ENCODE measurements at places on chromosomes 4 and X.
A peak's percentile ranks its signal among the peaks of the same experiment; 100 is the strongest.

- no peaks in the 10 kb centered on the region for H3K36me3 ChIP-seq
- H3K4me1 ChIP-seq, result peaks cover 9% of the 10 kb centered on the region
- no peaks in the 10 kb centered on the region for H3K27me3 ChIP-seq
- DNase-seq, result no peak
- H3K27ac ChIP-seq, result no peak overlapping the region
Observed at GRCh38 chr4:15659768-15660570, 4.8 kb upstream of the FBXL5 start.

DNA sequence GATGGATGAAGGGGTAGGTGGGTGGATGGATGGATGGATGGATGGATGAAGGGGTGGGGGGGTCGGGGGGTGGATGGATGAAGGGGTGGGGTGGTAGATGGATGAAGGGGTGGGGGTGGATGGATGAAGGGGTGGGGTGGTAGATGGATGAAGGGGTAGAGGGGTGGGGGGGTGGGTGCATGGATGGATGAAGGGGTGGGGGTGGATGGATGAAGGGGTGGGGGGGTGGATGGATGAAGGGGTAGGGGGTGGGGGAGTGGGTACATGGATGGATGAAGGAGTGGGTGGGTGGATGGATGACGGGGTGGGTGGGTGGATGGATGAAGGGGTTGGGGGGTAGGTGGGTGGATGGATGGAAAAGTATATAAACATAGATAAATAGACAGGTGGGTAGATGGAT, 74.2 kb downstream of the PRKX start:
- H3K4me3 ChIP-seq, result no peak overlapping the region
- H3K27ac ChIP-seq, result no peak overlapping the region
- peaks cover 12% of the 10 kb centered on the region for H3K36me3 ChIP-seq
- H3K4me1 ChIP-seq, result no peaks in the 10 kb centered on the region
- no peaks in the 10 kb centered on the region for H3K27me3 ChIP-seq

DNA sequence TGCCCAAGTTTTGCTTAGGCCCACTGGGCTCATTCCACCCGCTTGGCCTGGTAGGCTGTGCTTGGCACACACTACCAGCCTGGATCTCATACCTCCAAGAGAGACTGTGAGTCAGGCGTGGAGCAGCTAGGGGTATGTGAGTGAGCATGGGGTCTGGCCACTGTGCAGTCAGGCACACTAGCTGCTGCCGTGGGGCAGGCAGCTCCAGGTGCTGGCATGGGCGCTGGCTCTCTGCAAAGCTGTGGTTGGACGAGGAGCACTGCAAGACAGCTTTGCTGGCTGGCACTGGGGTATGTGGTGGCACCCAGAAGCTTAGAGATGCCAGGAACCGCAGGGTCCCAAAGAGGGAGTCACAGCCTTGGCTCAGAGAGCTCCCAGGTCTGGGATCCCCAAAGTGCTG, 377.8 kb downstream of the KCTD8 start:
- H3K4me1 ChIP-seq, result no peaks in the 10 kb centered on the region
- no peak overlapping the region for H3K27ac ChIP-seq
- no peaks in the 10 kb centered on the region for H3K36me3 ChIP-seq
- DNase-seq, result no peak
- no peaks in the 10 kb centered on the region for H3K27me3 ChIP-seq

DNA sequence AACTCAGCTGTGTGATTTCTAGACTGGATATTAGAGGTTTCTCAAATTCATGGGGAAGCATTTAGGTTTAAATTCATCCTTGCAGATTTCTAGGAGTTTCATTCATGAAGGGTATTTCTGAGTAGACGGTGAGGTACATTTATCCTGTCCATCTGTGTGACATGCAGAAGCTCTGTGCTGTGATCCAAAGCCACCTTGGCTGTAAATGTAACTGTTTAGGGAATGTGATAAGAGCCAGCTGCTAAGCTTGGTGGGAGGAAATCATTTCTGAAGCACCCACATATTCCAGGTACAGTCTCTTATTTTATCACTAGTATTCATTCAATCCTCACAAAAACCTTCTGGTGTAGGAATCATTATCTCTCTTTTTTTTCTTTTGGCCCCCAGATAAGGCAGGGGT, 8.7 kb upstream of the DCTD start:
- no peaks in the 10 kb centered on the region for H3K27me3 ChIP-seq
- no peak for DNase-seq
- H3K4me3 ChIP-seq, result no peak overlapping the region

- H3K27me3 ChIP-seq, result no peaks in the 10 kb centered on the region
- H3K36me3 ChIP-seq, result no peaks in the 10 kb centered on the region
- peaks cover 71% of the 10 kb centered on the region for H3K4me1 ChIP-seq
- H3K4me3 ChIP-seq, result peak overlapping the region; percentile 32
- no peak overlapping the region for H3K27ac ChIP-seq
- DNase-seq, result no peak
Observed at GRCh38 chrX:40009462-40009851, 88.3 kb downstream of the BCOR start.

- no peaks in the 10 kb centered on the region for H3K36me3 ChIP-seq
- H3K27me3 ChIP-seq, result no peaks in the 10 kb centered on the region
- H3K4me3 ChIP-seq, result no peak overlapping the region
- peak; percentile 37 for DNase-seq
- peaks cover 13% of the 10 kb centered on the region for H3K4me1 ChIP-seq
Observed at GRCh38 chr4:57162499-57163019, 52.4 kb upstream of the IGFBP7 start.

- no peaks in the 10 kb centered on the region for H3K4me1 ChIP-seq
- H3K27me3 ChIP-seq, result no peaks in the 10 kb centered on the region
- DNase-seq, result no peak
- H3K36me3 ChIP-seq, result no peaks in the 10 kb centered on the region
- no peak overlapping the region for H3K4me3 ChIP-seq
- no peak overlapping the region for H3K27ac ChIP-seq
Observed at GRCh38 chrX:45824471-45824870, 623.8 kb upstream of the DIPK2B start.

DNA sequence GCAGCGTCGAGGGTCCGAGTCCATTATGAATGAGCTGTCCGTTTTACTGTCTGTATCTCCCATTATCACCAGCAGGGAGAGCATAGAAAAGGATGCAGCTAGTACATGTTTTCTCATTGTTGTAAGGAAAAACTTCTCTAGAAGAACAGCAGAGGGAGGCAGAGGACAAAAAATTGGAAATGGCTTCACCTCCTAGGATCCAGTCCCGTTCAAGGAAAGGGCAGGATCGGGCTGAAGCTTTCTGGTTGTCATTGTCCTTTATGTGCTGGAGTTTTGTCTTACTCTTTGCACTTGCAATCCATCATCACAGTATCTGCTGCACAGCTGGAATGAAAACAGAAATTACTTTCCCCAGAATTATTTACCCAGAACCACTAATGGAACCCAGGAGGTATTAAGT, 14.7 kb downstream of the NDP start:
- no peaks in the 10 kb centered on the region for H3K36me3 ChIP-seq
- H3K4me3 ChIP-seq, result no peak overlapping the region
- no peaks in the 10 kb centered on the region for H3K27me3 ChIP-seq
- no peak overlapping the region for H3K27ac ChIP-seq
- DNase-seq, result no peak

DNA sequence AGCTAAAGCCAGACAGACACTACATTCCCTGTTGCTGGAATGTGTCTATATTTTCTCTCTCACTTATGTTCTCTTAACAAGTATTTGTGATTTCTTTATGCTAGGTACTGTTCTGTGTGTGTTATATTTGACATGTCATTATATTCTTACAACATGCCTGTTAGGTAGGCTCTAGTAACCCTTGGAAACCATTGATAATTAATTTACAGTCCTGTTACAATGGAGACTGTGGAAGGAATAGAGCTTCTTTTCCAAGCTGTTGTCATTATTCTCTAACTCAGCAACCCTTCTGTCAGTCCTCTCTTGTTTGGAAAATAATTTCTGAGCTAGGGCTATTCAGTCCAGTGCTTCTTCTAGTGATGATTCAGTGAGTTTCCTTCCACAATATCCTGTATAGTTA, 419.1 kb upstream of the BOD1L1 start:
- no peak overlapping the region for H3K27ac ChIP-seq
- no peak for DNase-seq
- no peaks in the 10 kb centered on the region for H3K27me3 ChIP-seq
- H3K36me3 ChIP-seq, result no peaks in the 10 kb centered on the region
- no peak overlapping the region for H3K4me3 ChIP-seq

GRCh38 chr4:183344523-183345255, 22.5 kb upstream of the CLDN24 start:
- no peak for DNase-seq
- no peak overlapping the region for H3K4me3 ChIP-seq
- no peak overlapping the region for H3K27ac ChIP-seq
- no peaks in the 10 kb centered on the region for H3K36me3 ChIP-seq
- H3K4me1 ChIP-seq, result peaks cover 8% of the 10 kb centered on the region

DNA sequence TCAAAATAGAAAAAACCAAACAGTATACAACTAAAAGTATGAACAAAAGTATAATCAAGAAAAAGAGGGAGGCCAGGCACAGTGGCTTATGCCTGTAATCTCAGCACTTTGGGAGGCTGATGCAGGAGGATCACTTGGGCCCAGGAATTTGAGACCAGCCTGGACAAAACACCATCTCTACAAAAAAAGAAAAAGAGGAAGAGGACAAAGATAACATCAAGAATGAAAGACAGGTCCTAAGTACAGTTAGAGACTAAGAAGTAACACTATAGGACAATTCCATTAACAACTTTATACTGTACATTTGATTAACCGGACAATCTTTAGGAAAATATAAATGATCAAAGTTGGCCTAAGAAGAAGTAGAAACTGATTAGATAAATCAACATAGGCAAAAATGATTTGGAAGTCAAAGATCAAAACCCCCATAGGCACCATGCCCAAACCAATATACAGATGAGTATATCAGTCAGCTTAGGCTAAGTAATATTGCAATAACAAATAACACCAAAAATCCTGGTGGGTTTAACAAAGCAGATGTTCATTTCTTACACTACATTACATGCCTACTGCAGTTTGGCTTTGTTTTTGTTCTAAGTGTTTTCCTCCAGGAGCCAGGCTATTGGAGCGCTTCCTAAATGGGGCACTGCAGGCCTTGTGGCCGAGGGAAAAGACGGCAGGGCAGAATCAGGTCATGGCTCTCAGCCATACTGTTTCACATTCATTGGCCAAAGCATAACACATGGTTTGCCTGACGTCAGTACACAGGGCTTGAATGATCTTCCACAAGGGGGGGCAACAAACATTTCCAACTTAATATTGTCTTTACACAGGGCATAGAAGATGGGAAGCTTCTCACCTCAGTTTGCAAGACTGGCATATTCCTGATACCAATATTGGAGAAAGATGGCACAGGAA, 42.2 kb upstream of the HGFAC start:
- no peak overlapping the region for H3K27ac ChIP-seq
- H3K27me3 ChIP-seq, result no peaks in the 10 kb centered on the region
- no peak overlapping the region for H3K4me3 ChIP-seq
- no peaks in the 10 kb centered on the region for H3K36me3 ChIP-seq
- H3K4me1 ChIP-seq, result no peaks in the 10 kb centered on the region
- no peak for DNase-seq

DNA sequence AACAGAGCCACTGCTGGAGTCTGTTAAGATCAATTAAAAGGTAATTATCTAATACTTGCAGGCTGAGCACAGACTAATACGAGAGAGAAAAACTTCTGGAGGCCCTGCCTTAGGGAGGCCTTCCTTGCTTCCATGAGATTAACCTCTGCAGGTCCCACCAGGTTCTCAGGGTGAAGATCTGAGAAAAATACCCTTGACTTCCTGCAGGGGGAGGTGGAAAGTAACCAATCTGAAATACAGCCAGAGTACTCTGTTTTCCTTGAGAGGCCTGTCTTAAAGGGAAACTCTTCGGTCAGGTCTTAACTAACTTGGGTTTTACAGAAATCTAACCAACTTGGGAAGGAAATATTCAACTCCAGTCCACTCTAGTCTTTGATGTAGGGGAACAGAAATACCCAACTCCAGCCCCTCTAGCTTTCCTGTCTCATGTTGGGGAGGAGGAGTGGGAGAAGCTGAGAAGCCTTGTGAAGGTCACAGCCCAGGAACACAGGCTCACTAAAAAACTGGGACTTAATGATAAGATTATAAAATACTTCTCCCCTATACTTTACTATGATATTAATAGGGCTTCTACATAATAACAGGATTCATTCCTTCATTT, 77.1 kb downstream of the TBCK start:
- no peaks in the 10 kb centered on the region for H3K4me1 ChIP-seq
- no peaks in the 10 kb centered on the region for H3K27me3 ChIP-seq
- H3K36me3 ChIP-seq, result peaks cover 4% of the 10 kb centered on the region
- no peak for DNase-seq
- H3K27ac ChIP-seq, result no peak overlapping the region

DNA sequence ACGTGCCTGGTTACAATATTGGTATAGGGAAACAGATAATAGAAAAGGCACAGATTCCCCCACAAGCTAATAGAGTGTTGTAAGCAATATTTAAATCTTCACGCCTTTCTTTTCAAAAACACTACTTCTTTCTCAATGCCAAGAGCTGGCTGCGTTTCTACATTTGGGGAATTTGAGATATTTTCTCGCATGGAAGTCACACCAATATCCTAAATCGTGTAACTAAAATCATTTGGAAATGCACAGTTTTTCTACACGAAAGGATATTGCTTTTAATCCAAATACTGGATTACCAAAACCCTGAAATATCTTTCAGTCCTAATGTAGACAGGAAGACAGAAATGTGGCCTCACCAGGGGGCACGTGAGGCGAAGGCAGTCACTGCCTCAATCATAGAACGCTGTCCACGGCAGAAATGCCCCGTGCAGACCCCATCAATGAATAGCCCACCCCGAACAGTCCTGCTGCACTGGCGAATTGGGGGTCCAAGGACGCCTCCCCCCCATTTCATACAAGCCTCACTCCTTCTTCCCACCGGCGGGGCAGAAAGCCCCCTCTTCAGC, 106.6 kb downstream of the NSUN7 start:
- no peak overlapping the region for H3K27ac ChIP-seq
- H3K27me3 ChIP-seq, result no peaks in the 10 kb centered on the region
- no peaks in the 10 kb centered on the region for H3K36me3 ChIP-seq
- peak overlapping the region; percentile 36 for H3K4me3 ChIP-seq

DNA sequence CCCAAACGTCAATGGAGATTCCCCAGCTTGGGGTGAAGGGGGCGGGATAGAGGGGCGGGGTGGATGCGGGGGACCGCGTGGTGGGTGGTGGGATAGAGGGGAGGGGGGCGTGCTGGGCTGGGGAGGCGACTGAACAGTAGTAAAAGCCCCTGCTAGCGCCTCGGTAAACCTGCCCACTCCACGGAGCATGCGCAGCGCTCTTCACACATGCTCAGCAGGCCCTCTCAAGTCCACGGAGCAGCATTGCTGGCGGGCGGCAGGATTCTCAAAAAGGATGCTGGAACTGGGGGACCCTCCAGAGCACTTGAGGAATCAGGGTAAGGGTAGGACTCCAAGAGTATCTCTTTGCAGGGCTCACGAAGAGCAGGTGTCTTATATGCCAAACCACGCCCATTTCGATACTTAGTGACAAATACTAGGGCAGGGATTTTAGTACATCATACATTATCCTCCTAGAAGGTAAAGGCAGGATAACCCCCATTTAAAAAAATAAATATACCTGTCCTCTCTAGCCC, 378 bp upstream of the RPS6KA6 start:
- H3K4me3 ChIP-seq, result peak overlapping the region; percentile 70
- peak overlapping the region; percentile 61 for H3K27ac ChIP-seq
- no peaks in the 10 kb centered on the region for H3K4me1 ChIP-seq
- no peaks in the 10 kb centered on the region for H3K36me3 ChIP-seq
- no peak for DNase-seq

- H3K4me1 ChIP-seq, result no peaks in the 10 kb centered on the region
- no peak overlapping the region for H3K4me3 ChIP-seq
- no peak for DNase-seq
Observed at GRCh38 chr4:117898496-117898895, 135.8 kb upstream of the NDST3 start.

Data from esophagus muscularis mucosa (tissue), 4 donors.